ENCODE measurements at places on chromosomes 11 and 22.

- no peak for DNase-seq
These were observed 420.7 kb upstream of the CADM1 start for GRCh38 chr11:115924744-115925567.

DNA sequence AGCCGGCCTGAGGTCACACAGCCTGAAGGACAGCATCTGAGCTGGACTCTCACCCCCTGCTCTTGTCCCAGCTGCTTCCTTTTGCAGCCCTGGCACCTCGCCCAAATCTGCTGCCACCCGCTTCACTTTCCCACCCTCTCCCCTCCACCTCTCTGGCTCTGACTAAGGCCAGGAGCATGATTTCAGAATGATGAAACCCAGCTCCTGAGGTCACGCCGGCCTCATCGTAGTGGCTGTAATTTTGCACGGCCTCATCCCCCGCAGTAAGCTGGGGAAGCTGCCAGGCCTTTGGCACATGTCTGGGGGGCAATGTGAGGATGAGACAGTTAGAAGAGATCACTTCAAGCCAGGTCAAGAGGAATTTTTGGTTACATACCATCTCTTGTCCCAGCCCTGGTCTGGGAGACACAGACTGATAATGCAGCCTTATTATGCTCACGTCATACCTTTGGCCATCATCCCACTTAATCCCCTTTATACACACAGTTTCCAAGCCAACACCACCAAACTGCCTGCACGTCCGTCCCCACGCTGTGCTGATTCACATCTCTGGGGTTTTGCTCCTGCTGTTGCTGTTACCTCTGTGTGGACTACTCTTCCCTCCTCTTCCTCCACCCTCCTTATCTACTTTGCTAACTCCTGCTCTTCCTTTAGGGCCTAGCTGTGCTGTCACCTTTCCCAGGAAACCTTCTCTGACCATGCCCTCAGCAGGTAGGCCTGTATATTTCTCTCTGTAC lies 58.1 kb downstream of the CHRDL2 start:
- no peak for DNase-seq

DNA sequence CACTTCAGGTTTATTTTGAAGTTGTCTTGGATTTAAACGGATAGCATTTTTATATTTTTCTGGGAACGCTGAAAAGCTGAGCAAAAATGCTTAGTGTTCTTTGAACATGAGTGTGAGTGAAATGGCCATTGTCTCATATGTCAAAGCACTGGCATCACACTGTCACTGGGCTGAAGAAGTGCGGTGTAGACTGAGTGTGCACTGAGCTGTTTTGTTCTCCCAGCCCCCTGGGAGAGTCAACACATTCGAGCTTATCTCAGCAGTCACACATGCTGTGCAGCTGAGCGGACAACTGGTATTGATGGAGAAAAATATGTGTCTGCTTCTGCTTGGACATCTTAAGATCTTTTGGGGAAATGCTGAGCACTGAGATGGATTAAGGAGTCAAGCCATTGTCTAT lies 90.8 kb downstream of the TECTA start:
- DNase-seq: no peak

GRCh38 chr11:64285885-64286800 lies 495 bp downstream of the GPR137 start:
- no peak for DNase-seq

- DNase-seq: no peak
These were observed 2.4 kb upstream of the IFITM2 start for GRCh38 chr11:304915-305843.

- no peak for DNase-seq
These were observed 30.9 kb downstream of the MTMR2 start for GRCh38 chr11:95892892-95893570.

Measured in left renal pelvis (tissue), 4 donors.